Adrenal gland (tissue), 19 donors: ENCODE measurements at places on chromosomes 1 and 21. TPM values are rescaled to one million over a fixed set of nuclear protein-coding genes. Genes with fewer than 3 reads are reported as not detected.

NCAM2 gene
- total RNA-seq = 11.6 TPM

DNA sequence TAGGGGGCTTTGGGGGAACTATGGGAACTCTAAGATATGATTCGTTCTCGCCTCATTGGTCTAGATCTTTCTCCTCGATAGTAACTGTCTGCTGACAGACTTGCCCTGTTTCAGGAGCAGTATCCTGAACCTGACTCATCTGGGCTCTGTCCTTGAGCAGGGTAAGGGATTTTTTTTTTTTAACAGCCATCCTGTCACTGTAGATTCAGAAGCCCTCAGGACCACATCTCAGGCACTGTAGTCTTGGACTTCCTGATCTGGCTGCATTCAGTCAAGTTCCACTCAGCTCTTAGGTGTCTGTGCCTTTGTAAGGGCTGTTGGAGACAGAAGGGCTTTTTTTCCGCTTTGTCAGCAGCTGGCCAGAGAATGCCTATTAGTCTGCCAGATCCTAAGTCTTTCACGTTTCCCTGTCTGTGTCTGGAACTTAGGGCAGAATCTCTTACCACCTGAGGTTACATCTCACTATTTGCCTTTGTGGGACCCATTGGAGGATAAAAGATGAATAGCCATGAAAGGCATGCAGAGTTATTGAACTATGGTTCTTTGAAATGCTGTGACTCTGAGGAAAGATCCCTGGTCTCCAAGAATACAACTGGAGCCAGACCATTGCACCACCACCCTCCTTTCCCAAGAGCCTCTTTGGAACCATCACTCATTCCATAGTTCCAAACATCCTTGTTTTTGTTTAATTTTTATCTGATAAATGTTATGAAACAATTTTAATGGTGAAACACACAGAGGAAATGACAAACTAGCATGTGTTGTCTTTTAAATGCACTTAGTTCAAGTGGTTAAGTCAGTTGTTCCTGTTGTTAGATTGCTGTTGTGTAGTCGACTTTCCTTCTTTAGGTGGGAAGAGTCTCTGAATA lies 49.7 kb upstream of the MACF1 start:
- peak; percentile 56 for DNase-seq

DNA sequence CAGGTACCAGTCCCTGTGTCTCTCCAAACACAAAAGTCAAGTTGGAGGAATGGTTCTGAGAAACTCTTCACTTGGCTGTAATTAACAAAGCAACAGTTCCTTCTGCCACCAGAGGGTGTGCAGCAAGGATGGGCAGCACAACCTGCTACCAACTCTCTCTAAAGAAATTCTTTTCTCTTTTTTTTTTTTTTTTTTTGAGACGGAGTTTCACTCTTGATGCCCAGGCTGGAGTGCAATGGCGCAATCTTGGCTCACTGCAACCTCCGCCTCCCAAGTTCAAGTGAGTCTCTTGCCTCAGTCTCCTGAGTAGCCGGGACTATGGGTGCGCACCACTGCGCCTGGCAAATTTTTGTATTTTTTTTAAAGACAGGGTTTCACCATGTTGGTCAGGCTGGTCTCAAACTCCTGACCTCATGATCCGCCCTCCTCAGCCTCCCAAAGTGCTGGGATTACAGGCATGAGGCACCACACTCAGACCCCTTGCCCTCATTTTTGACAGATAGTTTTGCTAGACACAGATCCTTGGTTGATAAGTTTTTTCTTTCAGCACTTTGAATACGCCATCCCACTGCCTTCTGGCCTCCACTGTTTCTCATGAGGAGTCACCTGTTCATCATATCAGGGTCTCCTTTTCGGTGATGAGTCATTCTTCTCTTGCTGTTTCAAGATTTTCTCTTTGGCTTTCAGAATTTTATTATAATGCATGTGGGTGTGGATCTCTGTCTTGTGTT lies 12.1 kb upstream of the DEGS1 start:
- no peak for DNase-seq

- DNase-seq = no peak
These were observed 24.0 kb upstream of the LIN9 start for GRCh38 chr1:226332947-226333346.

AXDND1 gene
- 6.4 TPM for total RNA-seq

DNA sequence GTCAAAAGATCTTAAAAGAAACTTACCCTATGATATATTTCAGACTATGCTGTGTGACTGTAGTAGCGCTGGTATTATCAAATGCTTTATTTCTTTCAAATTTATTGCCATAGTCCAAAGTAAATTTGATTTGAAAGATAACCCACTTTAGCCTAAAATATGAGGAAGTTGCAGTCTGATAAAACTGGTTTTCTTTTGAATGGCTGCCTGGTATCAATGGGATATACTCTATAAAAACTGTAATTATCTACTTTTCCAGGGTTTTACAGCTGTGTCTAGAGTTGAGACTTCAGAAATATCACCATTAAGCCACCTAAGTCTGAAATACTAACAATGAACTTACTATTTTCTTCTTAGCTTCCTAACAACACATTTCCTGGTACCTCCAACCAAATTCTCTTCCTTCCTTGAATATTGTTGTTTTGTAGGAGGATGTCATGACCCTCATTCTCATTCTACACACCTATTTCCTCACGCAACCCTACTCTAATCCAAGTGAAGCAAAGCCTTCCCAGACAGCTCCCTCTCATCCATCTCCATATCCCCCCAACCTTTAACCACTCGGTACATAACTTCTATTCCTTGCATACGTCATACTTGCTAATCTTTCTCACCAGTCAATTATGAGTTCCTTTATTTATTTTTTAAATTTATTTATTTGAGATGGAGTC lies 17.0 kb downstream of the KDM5B start:
- DNase-seq = no peak

DNA sequence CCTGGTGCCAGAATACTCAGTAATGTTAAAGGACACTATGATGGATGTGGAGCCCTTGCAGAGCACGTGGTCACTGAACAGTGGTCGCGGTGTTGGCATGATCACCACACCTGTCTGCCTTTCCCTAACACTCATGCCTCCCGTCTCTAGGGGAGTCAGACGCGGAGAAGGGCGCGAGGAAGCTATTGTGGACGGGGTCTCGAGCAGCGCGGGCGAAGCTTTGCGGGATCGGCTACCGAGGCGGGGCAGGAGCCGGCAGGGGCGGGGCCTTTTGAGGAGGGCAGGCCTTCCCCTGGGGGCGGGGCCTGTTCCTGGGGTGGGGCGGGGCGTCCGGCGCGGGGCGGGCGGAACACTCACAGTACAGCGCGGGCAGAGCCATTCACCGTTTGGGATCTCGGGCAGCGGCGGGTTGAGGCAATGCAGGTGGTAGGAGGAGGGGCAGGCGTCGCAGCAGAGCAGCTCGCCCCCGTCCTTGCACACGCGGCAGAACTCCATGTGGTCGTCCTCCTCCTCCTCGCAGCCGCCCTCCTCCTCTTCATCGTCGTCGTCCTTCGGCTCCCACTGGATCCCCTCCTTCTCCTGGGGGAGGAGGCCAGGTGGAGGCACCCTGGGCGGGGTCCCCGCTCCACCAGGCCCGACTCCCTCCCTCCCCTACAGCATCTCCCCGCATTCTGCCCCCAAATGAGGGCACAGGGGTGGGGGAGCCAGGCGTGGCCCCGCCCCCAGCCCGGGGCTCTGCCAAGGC lies 31.5 kb downstream of the CHD5 start:
- peak; percentile 42 for DNase-seq

FMN2 gene
- 1.5 TPM for total RNA-seq

DNA sequence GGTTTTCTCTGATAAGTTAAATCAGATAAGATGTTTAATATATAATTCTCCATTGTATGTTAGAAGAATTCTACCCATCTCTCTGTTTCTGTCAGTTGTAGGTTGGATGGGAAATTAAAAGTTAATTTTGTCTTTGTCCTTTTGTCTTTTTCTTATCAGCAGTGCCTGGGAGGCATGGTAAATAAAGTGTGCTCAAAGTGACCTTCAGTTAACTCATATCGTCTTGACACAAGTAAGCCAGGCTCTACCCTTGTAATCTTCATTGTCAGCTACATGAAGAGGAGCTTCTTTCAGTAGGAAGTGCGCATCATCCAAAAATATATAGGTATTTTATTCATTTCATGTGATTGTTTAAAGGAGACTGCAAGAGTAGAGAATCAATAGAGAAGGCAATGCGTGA lies 138.9 kb upstream of the NRIP1 start:
- no peak for DNase-seq

DNA sequence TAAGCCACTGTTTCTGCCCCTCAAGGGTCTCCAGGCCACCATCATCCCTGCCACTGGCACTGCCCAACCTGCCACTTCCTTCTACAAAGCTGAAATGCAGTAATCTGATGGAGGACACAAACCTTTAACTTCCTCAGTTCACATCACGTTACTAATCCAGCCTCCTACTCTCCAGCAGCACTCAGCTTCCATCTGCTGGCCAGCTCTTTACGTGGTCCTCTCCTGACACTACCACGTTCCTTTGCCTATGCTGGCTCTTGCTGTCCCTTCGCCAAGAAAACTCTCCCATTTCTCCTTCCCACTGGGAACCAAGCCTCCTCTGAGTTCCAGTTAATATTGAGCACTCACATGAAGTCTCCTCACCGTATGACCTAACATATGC lies 124.0 kb downstream of the EDEM3 start:
- no peak for DNase-seq

DNA sequence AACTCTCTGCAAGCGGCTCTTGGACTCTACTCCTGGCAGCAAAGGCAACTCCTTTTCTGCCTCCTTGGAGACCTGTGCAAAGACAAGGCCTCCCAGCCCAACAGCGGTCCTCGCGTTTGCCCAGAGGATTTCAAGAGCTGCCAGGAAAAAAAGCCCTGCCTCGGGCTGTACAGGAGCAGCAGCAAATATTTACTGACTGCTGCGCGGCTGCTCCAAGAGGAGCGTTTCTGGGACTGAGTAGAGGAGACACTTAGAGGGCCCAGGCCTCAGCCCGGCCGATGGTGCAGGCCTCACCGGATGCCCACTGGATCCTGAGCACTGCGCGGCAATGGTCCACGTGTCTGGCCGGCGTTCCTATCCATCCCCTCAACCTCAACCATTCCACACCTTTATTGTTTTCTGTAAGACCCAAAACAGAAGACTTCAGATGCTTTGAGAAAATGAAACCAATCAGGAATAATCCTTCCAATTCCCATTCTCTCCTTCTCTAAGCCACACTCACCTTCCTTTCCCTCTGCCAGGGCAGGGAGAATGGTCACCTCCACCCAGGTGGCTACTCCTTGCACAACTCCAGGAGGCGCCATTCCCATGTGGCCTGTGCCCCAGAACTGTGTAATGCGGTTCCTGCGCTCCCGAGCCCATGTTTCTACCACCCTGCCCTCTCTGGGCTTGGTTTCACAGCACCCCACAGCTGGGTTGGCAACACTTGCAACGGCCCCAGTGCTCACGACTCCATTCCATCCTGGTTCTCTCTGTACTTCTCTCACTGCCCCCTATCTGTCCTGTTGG lies 215.8 kb downstream of the TRABD2B start:
- no peak for DNase-seq

DNA sequence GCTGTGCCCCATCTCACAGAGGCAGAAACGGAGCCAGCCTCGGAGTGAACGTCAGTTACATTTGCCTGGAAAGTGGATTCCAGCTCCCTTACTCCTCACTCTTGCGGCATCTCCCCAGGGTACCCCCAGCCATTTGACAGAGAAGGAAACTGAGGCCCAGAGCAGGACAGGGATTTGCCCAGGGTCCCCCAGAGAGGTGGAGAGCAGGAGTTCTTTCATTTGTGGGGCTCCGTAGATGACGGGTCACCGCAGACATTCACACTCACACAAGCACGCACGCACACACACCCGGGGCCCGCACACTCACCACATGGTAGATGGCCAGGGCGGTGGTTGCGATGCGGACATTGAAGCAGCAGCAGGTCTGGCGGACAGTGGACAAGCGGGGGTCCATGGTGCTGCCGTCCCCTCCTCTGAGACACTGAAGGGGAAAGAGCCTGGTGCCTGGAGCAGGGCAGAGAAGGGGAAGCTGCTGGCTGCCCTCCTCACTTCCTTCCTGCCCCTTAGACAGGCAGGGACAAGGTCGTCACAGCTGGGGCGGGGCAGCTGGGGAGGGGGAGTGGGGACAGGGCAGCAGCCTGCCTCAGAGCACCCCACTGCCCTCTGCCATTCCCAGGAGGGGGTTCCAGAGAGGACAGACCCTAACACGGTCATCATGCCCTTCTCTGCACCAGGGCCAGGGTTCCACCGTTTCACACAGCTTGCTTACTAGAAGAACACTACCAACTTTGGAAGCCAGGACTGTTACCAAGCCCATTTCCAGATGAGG lies at the start of gene LAPTM5:
Gene LAPTM5 (minus strand): TSS at position 423 of the 769 bp plus-strand sequence. CDS start 29 bp downstream, at position 394.
- DNase-seq = peak; percentile 58

ARTN gene
- total RNA-seq = 0.96 TPM

SRSF10 gene
- 107 TPM for total RNA-seq

- no peak for DNase-seq
These were observed 45.6 kb downstream of the RHBG start for GRCh38 chr1:156414461-156415064.

DNA sequence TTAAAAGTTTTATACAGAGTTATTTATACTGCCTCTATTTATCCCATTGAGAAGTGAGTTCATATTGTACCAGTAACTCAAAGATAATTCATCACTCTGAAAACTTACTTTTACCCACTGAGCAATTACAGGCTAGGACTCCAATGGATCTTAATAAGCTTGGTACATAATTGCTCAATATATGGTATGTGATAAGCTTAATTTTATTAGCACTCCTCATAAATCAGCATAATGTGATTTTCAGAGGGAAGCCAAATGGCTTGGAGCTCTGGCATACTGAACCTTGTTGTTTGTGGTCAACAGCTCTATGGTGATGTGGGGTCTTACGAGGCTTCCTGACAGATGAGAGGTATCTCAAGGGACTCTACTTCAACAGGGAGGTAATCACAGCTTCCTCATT lies 26.3 kb downstream of the ADAM30 start:
- no peak for DNase-seq

GRCh38 chr1:31054349-31054748 lies 11.2 kb downstream of the PUM1 start:
- DNase-seq = no peak

DNA sequence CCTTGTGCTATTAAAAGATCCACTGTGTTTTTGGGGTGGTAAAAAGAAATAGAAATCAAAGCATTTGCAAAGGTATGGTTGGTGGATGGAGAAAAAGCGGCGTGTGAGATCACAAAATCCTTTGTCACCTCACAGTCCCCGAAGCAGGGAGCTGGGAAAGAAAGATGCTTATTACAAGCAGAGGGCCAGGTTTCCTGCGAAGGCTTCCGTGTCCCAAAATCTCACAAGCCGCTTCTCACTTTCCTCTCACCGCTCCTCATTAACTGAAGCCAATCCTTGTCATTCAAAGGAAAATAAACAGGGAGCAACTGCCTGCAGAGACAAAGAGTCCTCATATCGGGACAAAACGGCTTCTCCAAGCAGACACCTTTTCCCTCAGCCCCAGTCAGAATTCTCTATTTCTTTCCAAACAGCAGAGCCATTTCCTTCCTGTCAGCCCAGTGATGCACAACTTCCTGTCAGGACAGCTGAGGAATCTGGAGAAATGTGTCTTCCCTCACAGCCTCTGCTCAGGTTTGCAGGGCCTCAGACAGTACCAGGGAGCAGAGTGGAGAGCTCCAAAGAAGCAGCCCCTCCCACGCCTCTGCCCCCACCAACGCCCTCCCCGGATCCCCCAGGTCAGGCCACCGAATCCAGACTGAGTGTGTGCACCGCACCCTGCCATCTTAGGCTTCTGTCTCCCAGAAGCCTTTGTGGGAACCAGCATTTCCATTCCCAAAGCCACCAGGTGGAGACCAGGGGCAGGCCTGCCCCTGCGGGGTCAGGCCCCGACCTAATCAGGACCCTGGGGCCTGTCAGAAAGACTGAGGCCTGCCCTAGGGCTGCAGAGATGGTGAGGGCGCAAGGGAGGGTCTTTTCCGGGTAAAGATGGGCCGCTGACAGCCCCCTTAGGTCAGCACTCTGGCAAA lies 29.6 kb downstream of the KCNN3 start:
- DNase-seq = no peak

- DNase-seq = no peak
These were observed 78.5 kb downstream of the LHX9 start for GRCh38 chr1:197995408-197996258.
